ENCODE measurements at places on chromosomes 2 and 18. TPM values are rescaled to one million over a fixed set of nuclear protein-coding genes. Genes with fewer than 3 reads are reported as not detected.

- no peak for DNase-seq
- no peaks in the 10 kb centered on the region for H3K27me3 ChIP-seq
- no peak overlapping the region for H3K27ac ChIP-seq
- no peak overlapping the region for H3K4me3 ChIP-seq
- no peaks in the 10 kb centered on the region for H3K36me3 ChIP-seq
- no peaks in the 10 kb centered on the region for H3K4me1 ChIP-seq
Observed at GRCh38 chr18:73793386-73793785, 354.2 kb downstream of the FBXO15 start.

DNA sequence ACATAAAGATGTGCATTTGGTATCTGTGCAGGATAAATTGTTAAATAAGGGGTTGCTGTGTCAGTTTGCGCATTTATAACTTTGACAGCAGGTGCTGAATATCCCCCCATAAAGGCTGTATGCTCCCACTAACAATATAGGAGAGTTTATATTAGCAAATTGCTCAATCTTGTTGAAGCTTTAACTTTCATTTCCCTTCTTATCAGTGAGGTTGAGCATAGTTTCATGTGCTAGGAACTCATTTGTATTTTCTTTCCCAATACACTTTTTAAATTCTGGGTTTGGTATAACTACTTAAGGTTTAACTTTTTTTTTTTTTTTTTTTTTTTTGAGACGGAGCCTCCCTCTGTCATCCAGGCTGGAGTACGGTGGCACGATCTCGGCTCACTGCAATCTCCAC, 89.0 kb downstream of the FAM117B start:
- peaks cover 24% of the 10 kb centered on the region for H3K4me1 ChIP-seq
- H3K36me3 ChIP-seq = peaks cover 2% of the 10 kb centered on the region
- no peak for DNase-seq
- H3K27me3 ChIP-seq = no peaks in the 10 kb centered on the region

The MBD2 gene
- 206 TPM for total RNA-seq

The PIEZO2 gene
- total RNA-seq = not detected

- no peak for DNase-seq
- no peaks in the 10 kb centered on the region for H3K27me3 ChIP-seq
- H3K4me1 ChIP-seq = no peaks in the 10 kb centered on the region
- H3K36me3 ChIP-seq = peaks cover 3% of the 10 kb centered on the region
Observed at GRCh38 chr2:196891136-196891535, 35.4 kb downstream of the PGAP1 start.
